ENCODE measurements at places on chromosomes 6 and 20.

DNA sequence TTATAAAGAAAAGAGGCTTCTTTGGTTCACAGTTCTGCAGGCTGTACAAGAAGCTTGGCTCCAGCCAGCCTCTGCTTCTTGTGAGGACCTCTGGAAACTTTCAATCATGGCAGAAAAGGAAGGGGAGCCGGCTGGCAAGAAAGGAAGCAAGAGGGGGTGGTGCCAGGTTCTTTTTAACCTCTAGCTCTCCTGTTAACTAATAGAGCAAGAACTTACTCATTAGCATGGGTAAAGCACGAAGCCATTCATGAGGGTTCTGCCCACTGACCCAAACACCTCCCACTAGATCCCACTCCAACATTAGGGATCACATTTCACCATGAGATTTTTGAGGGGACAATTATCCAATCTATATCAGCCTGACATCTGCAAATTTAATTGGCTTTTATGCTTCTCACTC is 347.1 kb downstream of the GRIK2 start:
- DNase-seq: no peak

DNA sequence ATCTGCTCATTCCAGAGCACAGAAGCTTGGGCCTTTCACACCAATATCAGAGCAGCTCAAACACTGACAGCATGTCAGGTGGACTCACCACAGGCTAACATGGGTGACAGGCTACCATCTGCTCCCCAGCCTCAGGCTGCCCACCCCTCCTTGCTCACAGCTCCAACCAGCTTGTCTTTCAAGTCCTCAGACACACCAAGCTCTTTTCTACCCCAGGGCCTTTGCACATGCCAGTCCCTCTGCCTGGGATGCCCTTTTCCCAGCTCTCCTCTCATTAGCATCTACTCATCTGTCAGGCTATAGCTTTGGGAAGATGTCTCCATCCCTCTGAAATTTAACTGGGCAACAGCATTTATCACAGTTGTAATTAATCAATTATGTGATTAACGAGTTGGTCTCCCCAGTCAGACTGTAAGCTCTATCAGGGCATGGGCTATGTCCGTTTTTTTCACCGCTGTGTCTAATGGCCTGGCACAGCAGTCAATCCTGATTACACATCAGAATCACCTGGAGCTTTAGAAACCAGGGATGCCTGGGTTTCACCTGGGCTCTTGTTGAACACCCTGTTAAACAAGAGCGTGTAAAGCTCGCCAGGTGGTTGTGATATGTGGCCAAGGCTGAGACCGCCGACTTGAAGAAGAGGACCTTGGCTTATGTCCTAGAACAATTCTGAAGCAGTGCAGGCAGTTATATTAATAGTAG is 88.9 kb upstream of the MRPS10 start:
- DNase-seq: no peak

DNA sequence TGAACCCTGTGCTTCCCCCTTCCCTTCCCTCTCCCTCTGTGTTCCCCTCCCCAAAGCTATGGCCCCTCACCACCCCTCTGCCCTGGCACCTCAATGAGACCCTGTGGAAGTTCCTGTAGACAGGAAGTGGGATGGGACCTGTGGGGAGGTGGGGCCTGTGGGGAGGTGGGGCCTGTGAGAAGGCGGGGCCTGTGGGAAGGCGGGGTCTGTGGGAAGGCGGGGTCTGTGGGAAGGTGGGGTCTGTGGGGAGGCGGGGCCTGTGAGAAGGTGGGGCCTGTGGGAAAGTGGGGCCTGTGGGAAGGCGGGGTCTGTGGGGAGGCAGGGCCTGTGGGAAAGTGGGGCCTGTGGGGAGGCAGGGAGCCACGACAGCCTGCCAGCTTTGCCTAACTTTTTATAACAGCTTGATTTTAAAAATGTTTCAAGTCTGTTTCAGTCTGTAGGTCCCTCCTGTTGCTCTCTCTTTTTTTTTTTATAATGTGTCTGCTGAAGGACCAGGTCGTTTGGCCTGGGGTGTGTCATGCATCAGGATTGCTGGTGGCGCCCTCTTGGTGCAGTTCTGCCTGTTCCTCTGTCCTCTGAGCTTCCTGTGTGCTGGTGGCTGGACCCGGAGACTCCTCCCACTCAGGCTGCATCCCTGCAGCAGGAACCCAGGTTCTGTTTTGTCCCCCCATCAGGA is 70.5 kb upstream of the SLCO4A1 start:
- DNase-seq: no peak

DNA sequence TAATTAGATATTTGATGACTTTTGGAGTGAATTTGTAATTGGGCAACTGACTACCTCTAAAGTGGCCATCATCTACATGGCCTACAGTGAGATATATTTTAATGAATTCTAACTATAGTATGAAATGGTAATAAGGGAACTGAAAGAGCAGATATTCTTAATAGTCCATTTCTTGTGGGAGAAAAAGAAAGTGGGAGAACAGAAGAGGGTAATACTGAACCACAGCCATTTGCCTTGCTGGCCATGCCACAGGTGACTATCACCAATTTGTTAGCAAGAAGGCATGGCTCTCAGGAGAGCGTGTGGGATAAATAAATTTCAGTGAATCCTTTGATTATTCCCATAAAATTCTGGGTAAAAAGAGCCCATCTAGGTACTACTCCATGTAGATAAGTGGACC is 1074.0 kb upstream of the MAP3K7 start:
- no peak for DNase-seq

- no peak for DNase-seq
These were observed 12.8 kb upstream of the KLHL32 start for GRCh38 chr6:96911751-96912150.
